Smooth muscle cell of the brain vasculature (primary cell): ENCODE measurements at places on chromosomes 3 and 15.

DNA sequence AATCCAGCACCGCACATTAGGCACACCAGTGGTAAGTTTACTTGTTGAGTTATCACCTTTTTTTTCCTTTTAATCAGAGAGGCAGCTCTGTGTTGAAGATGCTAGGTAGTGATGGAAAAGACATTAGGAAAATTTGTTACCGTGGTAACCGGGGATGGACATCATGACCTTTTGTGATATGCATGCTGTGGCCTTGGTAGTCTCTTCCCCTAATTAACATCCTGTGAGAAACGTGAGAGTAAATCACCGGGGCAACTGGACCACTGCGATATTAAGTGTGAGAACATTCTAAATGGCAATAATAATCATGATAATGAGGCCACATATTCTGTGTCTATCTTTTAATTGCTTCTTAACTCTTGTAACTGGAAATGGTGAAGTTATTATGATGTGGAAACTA is 362.0 kb downstream of the CACNA2D3 start:
- no peak for DNase-seq

GRCh38 chr15:60370105-60370868 is 27.5 kb downstream of the ANXA2 start:
- DNase-seq: no peak

DNA sequence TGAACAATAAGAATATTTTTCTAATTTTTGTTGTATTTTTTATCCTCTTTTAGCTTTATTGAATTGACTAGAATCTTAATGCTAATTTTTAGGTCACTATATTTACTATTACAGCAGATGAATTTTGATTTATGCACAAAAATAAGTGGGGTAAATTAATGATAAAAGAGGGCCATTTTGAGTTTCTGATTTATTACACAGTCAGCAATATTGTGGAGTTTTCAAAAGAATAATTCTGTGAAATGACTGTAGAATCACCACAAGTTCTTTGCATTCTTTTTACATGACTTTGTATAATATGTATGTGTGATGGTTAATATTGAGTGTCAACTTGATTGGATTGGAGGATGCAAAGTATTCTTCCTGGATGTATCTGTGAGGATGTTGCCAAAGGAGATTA is 812.4 kb upstream of the DPPA4 start:
- DNase-seq: no peak

- peak; percentile 75 for DNase-seq
These were observed 45.0 kb downstream of the TNK2 start for GRCh38 chr3:195863121-195864061.

GRCh38 chr3:178100908-178101307 is 435.3 kb upstream of the KCNMB2 start:
- DNase-seq: no peak

GRCh38 chr15:58511599-58511987 is 79.8 kb downstream of the LIPC start:
- no peak for DNase-seq

DNA sequence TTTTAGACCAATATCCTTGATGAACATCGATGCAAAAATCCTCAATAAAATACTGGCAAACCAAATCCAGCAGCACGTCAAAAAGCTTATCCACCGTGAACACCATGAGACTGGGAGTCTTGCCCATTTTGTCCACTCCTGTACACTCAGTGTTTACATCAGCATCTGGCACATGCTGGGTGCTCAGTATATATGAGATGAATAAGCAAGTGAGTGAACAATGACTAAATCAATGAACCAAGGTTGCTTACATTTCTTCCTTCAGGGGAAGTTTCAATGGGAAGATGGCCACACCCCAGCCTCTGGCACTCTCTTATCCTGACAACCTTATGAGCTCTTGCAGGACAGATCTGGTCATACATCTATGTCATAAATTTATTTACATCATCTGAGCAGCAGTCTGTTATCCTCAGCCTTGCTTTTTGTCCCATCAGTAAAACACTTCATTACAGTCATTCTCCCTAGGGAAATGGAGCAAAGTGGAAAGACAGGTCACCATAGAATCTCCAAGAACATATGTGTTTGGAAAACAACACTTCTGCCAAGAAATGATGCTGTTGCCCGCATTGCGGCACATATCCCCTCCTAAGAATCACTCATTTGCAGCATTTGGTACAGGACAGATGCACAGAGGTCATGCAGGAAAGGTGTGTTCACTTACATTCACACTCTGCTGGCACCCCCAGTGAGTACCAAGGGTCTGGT is 171.8 kb upstream of the EIF1B start:
- DNase-seq: no peak

GRCh38 chr3:77392181-77392580 is 352.3 kb downstream of the ROBO2 start:
- DNase-seq: no peak

- DNase-seq: no peak
These were observed 53.9 kb upstream of the WNT5A start for GRCh38 chr3:55541016-55541415.

DNA sequence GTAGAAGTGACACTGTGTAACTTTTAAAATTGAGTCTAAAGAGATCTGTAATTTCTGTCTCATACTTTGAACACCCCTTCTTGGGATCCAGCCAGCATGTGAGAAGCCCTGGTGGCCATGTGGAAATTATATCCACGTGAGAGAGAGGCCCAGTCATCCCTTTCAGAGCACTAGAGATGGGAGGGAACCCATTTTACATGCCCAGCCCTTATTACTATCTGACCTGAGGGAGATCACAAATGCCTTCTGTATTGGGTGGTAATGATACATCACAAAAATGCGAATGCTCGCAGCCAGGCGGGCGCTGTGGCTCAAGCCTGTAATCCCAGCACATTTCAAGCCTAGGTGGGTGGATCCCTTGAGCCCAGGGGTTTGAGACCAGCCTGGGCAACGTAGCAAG is 27.3 kb upstream of the TRAK1 start:
- no peak for DNase-seq

DNA sequence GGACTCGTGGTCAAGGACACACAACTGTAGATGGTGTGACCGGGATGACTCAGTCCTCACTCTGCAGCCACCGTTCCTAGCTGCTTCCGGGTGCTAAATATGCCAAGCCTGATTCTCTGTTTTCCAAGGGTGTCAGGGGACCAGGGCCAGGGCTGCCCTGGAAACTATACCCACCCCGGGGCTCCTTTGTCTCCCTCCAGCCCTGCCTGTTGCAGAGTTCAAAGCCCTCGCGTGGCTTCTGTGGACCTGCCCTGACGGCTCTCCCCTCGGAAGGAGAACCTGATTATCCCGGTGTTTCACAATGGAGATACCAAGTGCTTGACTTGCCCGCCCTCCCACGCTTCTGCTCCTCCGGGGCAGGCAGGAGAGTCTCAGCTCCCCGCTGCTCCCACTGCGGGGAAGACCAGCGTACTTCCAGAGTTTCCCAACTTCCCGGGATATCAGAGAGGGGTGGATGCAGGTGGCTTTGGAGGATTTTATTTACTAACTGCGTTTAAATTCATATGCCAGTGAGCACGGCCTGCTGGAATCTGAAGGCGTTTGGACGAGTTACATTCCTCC is 125.0 kb downstream of the ASB7 start:
- no peak for DNase-seq

- no peak for DNase-seq
These were observed 42.3 kb upstream of the ROPN1 start for GRCh38 chr3:124034016-124034843.

GRCh38 chr15:101615414-101615985 is 36.7 kb downstream of the TM2D3 start:
- DNase-seq: no peak

GRCh38 chr3:129686941-129687340 is 80.5 kb upstream of the PLXND1 start:
- DNase-seq: no peak

DNA sequence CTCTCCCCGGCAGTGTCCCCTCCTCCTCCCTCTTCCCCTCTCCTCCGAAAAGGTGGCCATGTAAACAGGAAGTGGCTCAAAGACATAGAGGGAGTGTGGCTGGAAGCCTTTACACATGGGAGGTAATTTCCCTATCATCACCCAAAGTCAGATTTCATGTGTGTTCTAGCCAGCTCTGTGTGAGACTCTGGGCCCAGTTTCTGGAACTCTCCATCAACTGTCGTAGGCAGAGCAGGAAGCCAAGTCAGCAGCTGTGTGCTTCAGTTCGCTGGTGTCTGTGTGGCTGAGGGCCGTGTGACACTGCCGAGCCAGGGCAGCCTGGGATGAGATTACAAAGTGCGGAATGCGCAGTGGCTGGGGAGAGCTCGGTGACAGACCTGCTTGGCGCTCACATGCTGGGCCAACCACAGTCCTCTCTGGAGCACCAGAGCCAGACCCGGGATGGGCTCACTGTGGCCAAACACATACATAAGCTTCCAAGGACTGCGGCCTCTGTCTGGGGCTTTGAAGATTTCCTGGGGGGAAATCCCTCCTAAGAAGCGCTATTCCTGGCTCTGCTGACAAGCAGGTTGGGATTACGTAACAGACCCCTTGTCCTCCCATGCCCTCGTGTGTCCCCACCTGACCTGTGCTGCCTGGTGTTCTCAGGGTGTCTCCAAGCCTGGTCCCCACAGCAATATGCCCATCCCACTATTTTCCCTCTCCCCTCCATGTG is 50.7 kb downstream of the UMPS start:
- no peak for DNase-seq

- DNase-seq: no peak
These were observed 31.3 kb downstream of the LDHAL6B start for GRCh38 chr15:59237924-59238331.

DNA sequence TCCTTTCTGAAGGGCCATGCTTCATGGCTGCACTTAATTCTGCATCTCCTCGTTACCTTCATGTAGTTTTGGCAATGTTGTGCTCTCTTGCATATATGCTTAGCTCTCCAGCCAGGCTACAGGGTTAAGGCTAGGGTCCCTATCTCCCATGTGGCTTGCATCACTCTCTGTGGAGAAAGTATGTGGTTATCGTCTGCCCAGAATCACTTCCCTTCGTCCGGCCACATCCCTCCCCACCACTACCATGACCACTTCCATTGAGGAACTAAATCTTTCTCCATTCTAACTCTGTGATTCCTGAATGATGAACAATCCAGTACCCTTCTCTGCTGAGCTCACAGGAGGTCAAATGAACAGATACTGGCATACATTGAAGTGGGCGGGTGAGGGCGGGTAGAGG is 34.0 kb downstream of the WWTR1 start:
- DNase-seq: no peak

DNA sequence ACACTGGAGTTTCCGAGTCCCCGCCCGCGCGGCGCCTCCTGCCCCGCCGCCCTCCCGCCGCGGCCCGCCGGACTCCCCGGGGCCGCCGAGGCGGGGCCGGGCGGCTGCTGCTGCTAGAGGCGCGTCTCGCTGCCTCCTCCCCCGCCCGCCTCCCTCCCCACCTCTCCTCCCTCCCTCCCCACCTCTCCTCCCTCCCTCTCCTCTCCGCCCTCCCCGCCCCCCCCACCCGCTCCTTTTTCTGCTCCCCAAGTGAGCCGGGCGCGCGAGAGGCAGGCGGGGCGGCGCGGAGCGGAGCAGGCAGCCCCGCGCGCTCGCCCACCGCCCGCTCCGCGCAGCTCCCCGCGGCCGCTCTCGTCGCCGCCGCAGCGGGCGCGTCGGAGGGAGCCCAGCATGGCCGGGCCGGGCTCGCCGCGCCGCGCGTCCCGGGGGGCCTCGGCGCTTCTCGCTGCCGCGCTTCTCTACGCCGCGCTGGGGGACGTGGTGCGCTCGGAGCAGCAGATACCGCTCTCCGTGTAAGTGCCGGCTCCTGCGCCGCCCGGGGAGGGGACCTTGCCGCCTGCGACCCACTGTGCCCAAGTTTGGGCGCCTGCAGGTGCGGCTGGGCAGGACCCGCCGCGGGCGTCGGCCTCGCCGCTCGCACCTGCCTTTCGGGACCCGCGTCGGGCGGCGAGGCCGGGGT is at the start of gene CACNA2D3:
Gene CACNA2D3, plus strand, starts transcription at position 229 of the 679 bp plus-strand sequence.
- DNase-seq: no peak

DNA sequence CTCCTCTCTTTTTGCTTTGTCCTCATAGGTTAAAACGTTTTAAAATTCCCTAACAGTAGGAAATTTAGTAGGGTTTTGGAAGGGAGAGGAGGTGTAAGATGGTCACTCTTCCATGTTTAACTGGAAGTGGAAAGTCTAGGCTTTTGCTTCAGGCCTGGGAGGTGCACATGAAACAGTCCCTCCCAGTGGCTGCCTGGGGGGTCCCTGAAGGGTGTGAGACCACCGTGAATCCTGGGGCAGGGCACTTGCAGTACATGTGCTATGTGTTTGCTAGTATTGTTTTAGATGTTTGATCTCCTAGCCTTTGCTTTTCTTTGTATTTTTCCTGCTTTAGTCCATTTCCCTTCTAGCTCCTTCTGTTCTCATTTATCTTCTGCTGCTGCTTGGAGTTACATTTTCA is 178.5 kb downstream of the THSD4 start:
- DNase-seq: no peak

GRCh38 chr15:74373731-74374647 is 6.5 kb upstream of the CYP11A1 start:
- peak; percentile 57 for DNase-seq

- no peak for DNase-seq
These were observed 2.7 kb upstream of the BAHD1 start for GRCh38 chr15:40437752-40438687.

DNA sequence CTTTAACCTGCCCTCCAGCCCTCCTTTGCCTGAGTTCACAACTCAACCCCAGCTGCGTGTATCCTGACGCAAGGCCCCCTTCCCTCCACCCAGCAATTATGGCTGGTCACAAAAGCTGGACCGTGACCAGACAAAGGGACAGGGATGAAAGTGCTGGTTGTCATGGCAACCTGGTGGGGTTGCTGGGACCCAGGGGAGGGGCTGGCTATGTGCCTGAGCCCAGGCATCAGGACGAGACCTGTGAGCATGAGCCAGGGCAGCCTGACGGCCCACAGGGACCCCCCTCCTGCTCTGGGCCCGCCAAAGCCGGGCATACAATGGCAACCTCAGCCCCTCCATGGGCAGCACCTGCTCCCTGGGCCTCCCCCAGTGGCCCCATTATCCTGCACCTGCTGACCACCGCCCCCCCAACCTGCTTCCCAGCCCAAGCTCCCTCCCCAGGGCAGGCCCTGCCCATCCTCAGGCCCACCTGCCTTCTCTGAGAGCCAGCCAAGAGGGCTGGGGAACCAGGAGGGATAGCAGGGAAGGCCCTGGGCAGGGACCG is 4.5 kb upstream of the DNAH1 start:
- DNase-seq: no peak

DNA sequence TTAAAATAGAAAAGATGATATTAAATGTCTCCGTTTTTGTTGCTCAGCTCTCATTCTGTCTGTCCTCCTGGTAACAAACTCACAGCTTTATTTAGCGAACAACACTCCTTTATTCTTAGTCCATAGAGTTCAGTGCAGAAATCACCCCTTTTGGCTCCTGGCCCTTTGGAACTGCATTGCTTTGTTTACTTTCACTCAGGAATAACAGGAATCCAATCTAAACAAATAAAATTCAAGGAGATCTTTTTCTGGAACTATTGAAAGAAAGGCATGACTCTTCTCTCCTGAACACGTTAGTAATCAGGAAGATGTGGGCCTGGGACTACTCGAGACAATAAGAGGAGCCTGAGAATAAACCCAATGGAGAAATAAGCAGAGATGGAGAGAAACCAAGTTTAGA is 409.2 kb downstream of the DIPK2A start:
- no peak for DNase-seq

- DNase-seq: no peak
These were observed 189.6 kb upstream of the THBS1 start for GRCh38 chr15:39391230-39391629.
